ENCODE measurements at places on chromosomes 6 and 20.

GRCh38 chr6:68639826-68640490 lies 4.9 kb downstream of the ADGRB3 start:
- DNase-seq: no peak

- DNase-seq: no peak
Measured at GRCh38 chr6:132300323-132300949, 100.8 kb downstream of the MOXD1 start.

DNA sequence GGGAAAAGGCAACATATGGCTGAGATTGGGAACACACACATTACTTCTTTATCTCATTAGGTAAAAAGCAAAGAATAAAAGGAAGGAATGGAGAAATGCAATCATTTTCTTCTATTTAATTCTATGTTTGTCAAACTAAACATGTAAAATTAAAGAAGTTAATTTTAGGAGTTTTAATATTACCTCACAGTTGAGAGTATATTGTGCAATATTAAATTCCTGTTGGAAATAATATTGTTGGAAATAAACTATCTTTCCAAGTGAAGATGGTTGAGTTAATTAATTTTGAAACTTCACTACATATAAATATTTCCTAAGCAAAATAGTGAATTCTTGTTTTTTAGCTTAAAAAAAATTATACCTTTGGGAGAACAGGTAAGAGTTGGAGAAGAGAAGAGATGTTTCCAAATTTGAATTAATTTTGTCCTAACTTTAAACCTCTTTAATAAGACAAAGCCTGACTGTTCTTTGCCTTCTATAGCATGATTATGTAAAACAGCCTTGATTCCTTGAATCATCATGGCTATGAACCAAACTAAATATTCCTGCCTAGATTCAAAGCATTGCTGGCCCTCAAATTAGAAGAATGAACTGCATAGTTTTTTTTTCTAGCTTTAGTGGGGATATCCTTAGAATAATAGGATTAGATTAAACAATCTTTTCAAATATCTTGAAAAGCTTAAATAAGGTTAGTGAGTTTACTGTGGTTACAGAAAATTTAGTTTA lies 1349.1 kb upstream of the ADGRB3 start:
- no peak for DNase-seq

DNA sequence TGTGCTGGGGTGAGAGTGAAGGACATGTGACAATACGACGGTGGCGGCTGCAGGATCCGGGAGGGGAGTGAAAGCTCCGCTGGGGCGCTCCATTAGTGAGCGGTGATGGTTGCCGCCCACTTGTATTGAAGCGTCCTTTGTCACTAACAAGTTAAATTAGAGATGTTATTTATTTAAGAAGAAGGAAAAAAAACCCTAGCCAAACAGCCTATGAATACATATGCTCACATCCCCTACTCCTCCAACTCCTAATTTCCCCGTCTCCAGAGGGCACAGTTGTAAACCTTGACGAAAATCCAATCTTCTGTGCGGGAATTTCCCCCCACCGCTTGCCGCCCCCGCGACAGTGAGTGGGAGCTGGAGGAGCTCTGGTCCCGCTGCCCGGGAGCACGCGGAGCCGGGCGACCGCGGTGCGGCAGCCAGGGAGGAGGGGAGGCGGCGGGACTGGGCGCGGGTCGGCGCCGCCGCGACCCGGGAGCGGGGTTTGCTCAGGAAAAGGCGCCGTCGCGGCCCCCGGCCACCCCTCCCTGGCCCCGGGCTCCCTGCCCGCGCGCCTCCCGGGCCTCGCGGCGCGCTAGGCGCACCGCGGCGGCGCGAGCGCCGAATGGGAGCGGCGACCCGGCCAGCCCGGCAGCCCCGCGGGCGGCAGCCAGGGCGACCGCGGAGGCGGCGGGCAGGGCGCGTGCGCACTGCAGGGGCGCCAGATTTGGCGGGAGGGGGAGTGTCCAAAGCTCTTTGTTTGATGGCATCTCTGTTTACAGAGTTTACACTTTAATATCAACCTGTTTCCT lies at the start of gene MYB:
TSS of gene MYB (plus strand) at position 767 of the 791 bp plus-strand sequence. CDS start 206 bp downstream, outside the sequence.
- DNase-seq: peak; percentile 61

- DNase-seq: no peak
Measured at GRCh38 chr6:127289934-127290333, 23.3 kb downstream of the RNF146 start.

- no peak for DNase-seq
Measured at GRCh38 chr6:105272786-105273185, 93.0 kb upstream of the POPDC3 start.

- peak; percentile 73 for DNase-seq
Measured at GRCh38 chr6:134111062-134111677, 58.7 kb upstream of the SLC2A12 start.

DNA sequence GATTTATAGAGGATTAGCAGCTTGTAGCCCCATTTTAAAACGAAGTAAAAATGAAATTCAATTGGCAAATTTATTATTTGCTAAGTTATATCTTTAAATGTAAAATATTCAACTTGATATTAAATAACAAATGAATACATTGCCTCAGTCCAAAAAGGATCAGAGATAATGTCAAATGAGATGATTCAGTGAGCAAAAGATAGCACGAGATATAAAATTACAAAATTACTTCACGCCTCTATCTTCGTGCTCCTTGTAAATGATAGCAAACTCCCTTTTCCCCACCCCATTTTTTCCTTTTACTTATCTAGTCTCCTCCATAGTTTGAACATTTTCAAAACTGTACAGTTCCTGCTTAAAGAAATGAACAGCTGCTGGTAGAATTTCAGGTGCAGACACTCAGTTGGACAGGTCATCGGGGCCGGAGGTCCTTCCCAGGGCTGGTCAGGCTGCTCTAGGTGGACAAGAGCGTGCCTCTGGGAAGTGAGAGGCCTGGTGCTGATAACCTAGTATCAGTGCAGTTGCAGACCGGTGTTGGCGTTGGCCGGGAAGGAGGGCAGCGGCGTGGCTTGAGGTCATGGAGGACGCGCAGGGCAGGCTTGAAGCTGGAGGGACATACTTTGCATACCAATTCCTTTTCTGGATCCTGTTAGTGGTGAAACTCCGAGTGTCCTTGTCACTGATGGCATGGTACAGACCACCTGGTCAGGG lies 83.9 kb downstream of the CDC5L start:
- DNase-seq: no peak

DNA sequence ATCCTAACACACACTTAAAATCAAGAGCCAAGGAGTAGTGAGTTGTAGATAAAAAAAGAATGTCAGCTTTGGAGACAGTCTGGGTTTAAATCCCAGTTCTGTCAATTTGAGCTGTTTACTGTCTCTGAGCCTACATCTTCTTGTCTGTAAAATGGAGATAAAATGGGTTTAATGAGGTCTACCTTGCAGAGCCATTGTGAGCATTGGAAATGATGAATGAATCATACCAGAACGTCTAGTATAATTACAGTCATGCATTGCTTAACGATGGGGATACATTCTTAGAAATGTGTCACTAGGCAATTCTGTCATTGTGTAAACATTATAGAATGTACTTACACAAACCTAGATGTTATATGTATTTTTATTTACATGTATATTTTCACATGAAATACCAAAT lies 17.6 kb upstream of the SGK2 start:
- no peak for DNase-seq

DNA sequence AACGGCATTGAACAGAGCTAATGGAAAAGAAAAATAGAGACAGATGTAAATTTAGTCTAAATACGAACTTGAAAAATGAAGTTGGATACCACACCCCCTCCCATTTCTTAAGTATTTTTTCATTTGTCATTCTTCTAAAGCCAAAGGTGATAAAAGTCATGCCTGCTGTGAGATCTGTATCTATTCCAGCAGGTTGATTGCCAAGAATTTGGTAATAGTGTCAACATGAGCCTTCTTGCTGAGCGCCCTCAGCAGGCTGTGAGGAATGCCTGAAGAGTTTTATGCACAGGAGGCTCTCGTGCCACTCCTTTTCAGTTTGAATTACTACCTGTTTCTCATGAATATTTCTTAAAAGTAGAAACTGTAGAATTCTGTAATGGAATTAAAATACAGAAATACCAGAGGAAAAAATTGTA lies 165.4 kb downstream of the QKI start:
- DNase-seq: no peak

DNA sequence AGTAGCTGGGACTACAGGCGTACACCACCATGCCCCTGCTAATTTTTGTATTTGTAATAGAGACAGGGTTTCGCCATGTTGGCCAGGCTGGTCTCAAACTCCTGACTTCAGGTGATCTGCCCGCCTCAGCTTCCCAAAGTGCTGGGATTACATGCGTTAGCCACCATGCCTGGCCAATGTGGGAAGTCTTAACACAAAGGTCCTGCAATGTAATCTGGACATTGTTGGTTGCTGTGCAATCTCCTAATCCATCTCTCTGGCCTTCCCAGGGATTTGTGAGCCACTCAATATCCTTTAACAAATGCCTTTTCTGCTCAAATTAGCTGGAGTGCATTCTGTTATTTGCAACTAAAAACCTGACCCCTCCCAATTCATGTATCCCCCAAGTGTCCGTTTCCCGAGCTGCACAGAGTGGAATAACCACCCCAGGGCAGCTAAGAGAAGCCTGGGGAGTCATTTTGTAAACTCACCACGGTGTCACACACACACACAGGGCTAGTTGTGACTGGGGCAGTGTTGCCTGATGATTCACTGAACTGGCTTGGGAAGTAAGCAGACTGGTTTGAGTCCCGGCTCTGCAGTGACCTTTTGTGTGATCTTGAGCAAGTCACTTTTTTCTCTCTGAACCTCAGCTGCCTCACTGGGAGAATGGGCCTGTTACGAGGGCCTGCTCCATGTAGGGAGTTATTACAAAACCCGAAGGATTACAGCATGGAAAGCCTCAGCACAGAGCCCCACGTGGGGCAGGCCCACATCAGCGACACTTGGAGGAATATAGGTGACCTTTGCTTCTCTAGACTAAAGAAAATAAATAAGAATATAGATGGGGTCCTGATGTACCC lies 152.3 kb downstream of the ZMYND8 start:
- DNase-seq: no peak

GRCh38 chr6:44381739-44382138 lies 5.8 kb upstream of the CDC5L start:
- no peak for DNase-seq

DNA sequence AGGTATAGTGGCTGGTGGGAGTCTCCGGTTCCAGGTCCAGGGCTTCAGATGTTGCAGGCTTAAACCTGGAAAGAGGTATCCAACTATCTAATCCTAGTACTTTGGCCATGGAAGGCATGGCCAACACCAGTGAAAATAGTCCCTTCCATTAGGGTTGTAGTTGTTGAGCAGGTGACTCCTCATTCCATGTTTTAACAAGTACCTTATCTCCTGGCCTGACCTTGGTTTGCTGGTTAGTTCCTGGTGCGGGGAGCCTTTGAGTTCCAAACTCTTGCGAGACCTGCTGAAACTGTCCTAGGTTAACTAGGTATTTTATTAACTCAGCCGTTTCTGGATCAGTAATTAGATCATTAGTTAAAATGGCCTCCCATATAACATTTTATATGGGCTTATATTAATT lies 165.1 kb upstream of the PROKR2 start:
- DNase-seq: no peak

DNA sequence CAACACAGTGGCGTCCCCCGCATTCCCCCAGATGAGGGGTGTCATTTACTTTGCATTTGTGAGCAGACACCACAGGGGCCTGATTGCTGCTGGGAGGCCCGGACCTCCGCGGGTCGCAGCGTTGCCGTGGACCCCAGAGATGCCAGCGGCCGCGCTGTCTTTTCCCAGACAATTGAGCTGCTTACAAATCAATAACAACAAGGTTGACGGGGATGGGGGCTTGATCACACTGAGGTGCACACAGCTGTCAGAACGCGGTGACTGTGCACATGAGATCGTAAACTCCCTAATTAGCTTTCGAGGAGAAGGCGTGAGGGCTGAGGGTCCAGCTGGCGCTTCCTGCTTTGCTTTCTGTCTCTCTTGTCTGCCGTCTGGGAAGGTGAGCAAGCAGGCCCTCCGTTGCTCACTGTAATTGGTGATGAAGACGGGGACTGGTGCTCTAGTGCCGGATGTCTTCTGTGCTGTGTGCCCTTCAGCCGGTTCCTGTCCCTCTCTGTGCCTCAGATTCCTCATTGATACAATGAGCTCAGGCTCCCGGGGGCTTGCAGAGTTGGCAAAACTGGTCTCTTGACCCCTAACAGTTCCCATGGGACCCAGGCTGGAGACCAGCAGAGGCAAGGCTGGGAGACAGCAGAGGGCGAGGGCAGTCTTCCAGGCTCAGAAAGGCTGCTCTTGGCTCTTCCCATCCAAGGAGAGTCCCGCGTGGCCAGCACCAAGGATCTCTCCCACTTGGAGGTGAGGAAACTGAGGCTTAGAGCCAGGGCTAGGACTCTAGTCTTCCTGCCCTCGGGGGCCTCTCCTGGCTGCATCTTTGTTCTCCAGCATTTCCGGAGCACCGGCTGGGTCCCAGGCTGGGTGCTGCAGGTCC lies 126.0 kb upstream of the PMEPA1 start:
- DNase-seq: no peak

GRCh38 chr6:105510746-105511145 lies 107.9 kb upstream of the PREP start:
- DNase-seq: no peak

GRCh38 chr6:110876806-110877564 lies 2.4 kb downstream of the AMD1 start:
- peak; percentile 33 for DNase-seq

- no peak for DNase-seq
Measured at GRCh38 chr6:44868335-44868668, 459.8 kb upstream of the RUNX2 start.

DNA sequence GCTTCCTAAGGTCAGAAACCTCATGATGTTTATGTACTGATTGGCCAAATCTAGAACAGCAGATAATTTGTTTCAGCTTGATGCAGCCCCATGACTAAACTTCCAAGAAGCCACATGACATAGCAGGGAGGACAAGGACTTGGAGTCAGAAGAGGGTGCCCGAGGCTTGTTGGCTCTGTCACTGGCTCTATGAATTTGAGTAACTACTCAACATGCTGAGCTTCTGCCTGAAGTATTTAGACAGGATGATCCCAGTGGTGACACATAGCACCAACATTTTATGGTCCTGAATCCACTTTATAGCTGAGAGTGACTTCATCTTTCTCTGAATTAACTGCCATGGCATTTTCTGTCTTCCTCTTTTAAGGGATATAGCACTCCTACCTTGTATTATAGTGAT lies 13.5 kb upstream of the TBX18 start:
- DNase-seq: no peak

DNA sequence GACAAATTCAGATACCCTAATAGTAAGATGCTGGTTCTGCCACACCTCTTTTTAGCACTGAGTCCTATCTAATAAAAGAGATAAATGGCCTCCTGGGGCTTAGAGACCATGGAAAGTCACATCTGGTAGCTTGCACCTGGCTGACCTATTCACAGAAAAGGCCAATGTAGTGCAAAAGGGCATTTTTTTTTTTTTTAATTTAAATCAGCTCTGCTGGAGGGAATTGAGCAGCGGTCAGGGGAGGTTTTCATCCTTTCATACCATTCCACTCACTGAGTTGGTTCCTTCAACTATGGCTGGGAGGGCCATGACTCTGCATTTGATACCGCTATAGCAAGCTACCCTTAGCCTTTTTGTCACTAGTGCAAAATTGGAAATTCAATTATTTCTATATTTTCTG lies 20.1 kb upstream of the HS3ST5 start:
- no peak for DNase-seq

GRCh38 chr6:2523061-2523460 lies 227.7 kb downstream of the MYLK4 start:
- no peak for DNase-seq

- no peak for DNase-seq
Measured at GRCh38 chr20:481167-481566, 18.8 kb upstream of the TBC1D20 start.

All from stimulated activated naive CD4-positive, alpha-beta T cell (primary cell).